Calu3 (cell line): ENCODE measurements at places on chromosomes 1 and 21.

GRCh38 chr1:114715952-114716303, 643 bp downstream of the NRAS start:
- peak overlapping the region; percentile 100 for H3K27ac ChIP-seq
- peak overlapping the region; percentile 97 for H3K4me3 ChIP-seq
- no peaks in the 10 kb centered on the region for H3K4me1 ChIP-seq
- no peaks in the 10 kb centered on the region for H3K27me3 ChIP-seq
- no peak for DNase-seq
- peaks cover 55% of the 10 kb centered on the region for H3K36me3 ChIP-seq

- no peak overlapping the region for H3K27ac ChIP-seq
- no peaks in the 10 kb centered on the region for H3K4me1 ChIP-seq
- H3K27me3 ChIP-seq: no peaks in the 10 kb centered on the region
- DNase-seq: no peak
- no peaks in the 10 kb centered on the region for H3K36me3 ChIP-seq
- no peak overlapping the region for H3K4me3 ChIP-seq
These were observed 165.2 kb upstream of the SAMSN1 start for GRCh38 chr21:14711287-14711686.

GRCh38 chr21:15162921-15163320, 98.1 kb upstream of the NRIP1 start:
- peaks cover 28% of the 10 kb centered on the region for H3K4me1 ChIP-seq
- H3K27me3 ChIP-seq: no peaks in the 10 kb centered on the region
- no peak overlapping the region for H3K4me3 ChIP-seq

DNA sequence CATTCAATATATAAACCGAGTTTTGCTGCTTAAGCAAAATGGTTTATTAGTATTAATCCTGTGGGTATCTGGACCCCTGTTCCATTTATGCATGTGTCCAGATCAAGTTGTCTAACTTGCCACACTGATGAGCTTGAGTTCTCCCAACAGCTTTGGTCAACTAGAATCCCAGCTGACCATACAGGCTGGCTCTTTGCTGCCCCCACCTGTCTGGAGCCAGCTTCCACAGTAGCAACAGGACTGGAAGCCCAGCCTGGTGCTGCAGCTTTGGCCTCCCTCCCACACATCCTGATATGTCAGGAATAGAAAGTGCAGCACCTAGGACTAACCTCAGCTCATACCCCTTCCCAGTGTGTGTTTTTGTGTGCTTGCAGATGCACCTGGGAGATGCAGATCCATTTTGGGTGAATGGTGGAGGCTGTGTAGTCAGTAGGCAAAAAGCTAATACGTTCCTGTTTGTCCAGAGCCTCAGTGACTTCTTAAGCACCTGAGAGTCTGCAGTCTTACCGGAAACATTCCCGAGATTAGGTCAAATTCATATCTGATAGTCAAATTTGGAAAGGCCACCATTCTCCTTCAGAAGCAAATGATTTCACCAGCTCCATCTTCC, 40.9 kb upstream of the BEND5 start:
- peaks cover under 1% of the 10 kb centered on the region for H3K4me1 ChIP-seq
- H3K27ac ChIP-seq: no peak overlapping the region
- DNase-seq: peak; percentile 76
- no peaks in the 10 kb centered on the region for H3K36me3 ChIP-seq

- H3K36me3 ChIP-seq: peaks cover 29% of the 10 kb centered on the region
- no peak overlapping the region for H3K4me3 ChIP-seq
- H3K27ac ChIP-seq: no peak overlapping the region
- DNase-seq: no peak
- H3K27me3 ChIP-seq: no peaks in the 10 kb centered on the region
These were observed 9.4 kb upstream of the UBR4 start for GRCh38 chr1:19219451-19219850.

DNA sequence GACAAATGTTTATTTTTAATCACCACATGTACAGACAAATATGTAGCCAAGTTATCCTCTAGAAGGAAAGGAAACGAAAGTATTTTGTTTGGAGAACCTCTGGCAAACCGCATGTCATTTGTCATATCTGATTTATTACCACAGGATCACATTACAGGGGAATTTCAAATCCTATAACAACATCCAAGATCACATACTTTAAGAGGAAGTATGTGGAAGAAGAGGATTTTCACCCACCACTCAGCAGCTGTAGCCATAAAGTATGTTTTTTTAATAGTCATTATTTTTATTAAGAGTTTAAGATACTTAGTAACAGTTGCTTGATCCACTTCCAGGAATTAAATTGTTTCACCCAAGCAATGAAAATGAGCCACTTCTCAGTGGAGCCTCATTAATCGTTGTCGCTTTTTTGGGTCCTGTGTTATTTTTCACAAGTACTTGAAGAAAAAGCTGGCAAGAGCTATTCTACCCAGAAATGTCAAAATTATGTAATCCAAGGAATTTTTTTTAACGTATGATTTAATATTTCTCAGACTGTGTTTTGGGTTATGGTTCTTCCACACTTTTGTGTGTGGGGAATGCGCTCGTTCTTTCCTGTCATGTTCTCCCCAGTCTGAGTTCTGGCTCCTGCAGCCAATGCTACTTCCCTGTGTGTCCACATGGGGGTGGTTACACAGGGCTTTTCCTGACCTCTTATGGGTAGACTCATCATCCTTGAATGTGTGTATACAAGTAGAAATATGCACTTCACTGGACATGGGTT, 6.9 kb downstream of the SERTAD4 start:
- no peak overlapping the region for H3K4me3 ChIP-seq
- H3K36me3 ChIP-seq: peaks cover 25% of the 10 kb centered on the region
- peak overlapping the region; percentile 20 for H3K27ac ChIP-seq
- DNase-seq: peak; percentile 36
- H3K27me3 ChIP-seq: no peaks in the 10 kb centered on the region

- no peak for DNase-seq
- no peaks in the 10 kb centered on the region for H3K36me3 ChIP-seq
- H3K4me3 ChIP-seq: no peak overlapping the region
- H3K27ac ChIP-seq: no peak overlapping the region
These were observed 68.0 kb downstream of the DISC1 start for GRCh38 chr1:231694465-231695077.

DNA sequence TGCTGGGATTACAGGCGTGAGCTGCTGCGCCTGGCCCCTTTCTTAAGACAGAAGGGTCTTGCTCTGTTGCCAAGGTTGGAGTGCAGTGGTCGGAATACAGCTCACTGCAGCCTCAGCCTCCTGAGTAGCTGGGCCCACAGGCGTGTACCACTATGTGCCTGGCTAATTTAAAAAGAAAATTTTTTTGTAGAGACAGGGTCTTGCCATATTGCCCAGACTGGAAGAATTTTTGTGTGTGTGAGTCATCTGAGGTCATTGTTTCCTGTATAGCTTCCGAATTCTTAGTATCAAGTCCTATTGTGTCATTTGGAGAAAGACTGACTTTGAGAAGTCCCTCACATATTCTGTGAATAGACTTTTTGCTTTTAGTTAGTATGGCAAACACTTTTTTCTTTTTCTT, 4.7 kb downstream of the SZRD1 start:
- DNase-seq: no peak
- peaks cover 35% of the 10 kb centered on the region for H3K4me1 ChIP-seq
- H3K36me3 ChIP-seq: peaks cover 23% of the 10 kb centered on the region
- no peak overlapping the region for H3K4me3 ChIP-seq
- H3K27ac ChIP-seq: no peak overlapping the region
